ENCODE measurements at places on chromosomes 2 and 18. TPM values are rescaled to one million over a fixed set of nuclear protein-coding genes. Genes with fewer than 3 reads are reported as not detected.

MSTN gene
- under 0.01 TPM for total RNA-seq

COL4A4 gene
- 33.4 TPM for total RNA-seq

HOXD9 gene
- total RNA-seq: not detected

PRKAG3 gene
- 0.40 TPM for total RNA-seq

AQP12B gene
- total RNA-seq: not detected

FBXO36 gene
- total RNA-seq: 2.5 TPM

BCL11A gene
- under 0.01 TPM for total RNA-seq

PARD6G gene
- total RNA-seq: 0.13 TPM

CWC22 gene
- total RNA-seq: 24.2 TPM

STK11IP gene
- 11.1 TPM for total RNA-seq

SERPINB13 gene
- total RNA-seq: not detected

UGT1A7 gene
- total RNA-seq: not detected

WNT10A gene
- not detected for total RNA-seq

NBAS gene
- 88.1 TPM for total RNA-seq

ERMN gene
- under 0.01 TPM for total RNA-seq

ABCB6 gene
- total RNA-seq: 21.6 TPM

SMYD5 gene
- 16.1 TPM for total RNA-seq

HOXD4 gene
- 0.06 TPM for total RNA-seq

POTEE gene
- total RNA-seq: under 0.01 TPM

LIPG gene
- 0.40 TPM for total RNA-seq

TFCP2L1 gene
- total RNA-seq: 0.26 TPM

STPG4 gene
- 0.53 TPM for total RNA-seq

COBLL1 gene
- total RNA-seq: 3.6 TPM

ZSWIM2 gene
- total RNA-seq: not detected

RNU2-63P gene
- total RNA-seq: not detected

PID1 gene
- total RNA-seq: 40.8 TPM

NR4A2 gene
- 9.4 TPM for total RNA-seq

CYTIP gene
- 2.4 TPM for total RNA-seq

ERCC3 gene
- 42.9 TPM for total RNA-seq

DOCK10 gene
- 4.0 TPM for total RNA-seq

HTR2B gene
- total RNA-seq: 269 TPM

REG3G gene
- total RNA-seq: not detected

CRYGC gene
- not detected for total RNA-seq

KCMF1 gene
- 56.1 TPM for total RNA-seq

EVX2 gene
- not detected for total RNA-seq

ALPP gene
- total RNA-seq: not detected

GPR75 gene
- total RNA-seq: 0.79 TPM

ITGB1BP1 gene
- 68.5 TPM for total RNA-seq

CCDC74B gene
- total RNA-seq: 6.8 TPM

PLB1 gene
- 1.2 TPM for total RNA-seq

DIPK1C gene
- not detected for total RNA-seq

SP9 gene
- not detected for total RNA-seq

PPP1CB gene
- 153 TPM for total RNA-seq

PDE1A gene
- 95.7 TPM for total RNA-seq
